ENCODE measurements at places on chromosomes 2 and 18.

DNA sequence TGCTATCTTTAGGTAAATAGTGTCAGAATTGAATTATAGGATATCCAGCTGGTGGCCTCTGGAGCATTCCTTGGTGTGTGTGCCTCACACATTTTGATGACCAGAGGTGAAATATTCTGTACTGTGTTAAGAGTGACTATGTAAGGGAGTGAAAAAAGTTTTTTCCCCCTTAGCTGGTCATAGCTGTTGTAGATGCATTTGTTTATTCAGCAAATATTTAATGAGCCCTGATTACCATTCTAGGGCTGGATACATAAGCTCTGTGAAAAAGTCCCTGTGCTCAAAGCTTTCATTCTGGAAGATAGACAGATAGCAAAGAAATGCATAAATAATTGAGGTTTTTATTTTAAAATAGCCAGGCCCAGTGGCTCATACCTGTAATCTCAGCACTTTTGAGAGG is 10.9 kb downstream of the TTLL4 start:
- no peak for DNase-seq

DNA sequence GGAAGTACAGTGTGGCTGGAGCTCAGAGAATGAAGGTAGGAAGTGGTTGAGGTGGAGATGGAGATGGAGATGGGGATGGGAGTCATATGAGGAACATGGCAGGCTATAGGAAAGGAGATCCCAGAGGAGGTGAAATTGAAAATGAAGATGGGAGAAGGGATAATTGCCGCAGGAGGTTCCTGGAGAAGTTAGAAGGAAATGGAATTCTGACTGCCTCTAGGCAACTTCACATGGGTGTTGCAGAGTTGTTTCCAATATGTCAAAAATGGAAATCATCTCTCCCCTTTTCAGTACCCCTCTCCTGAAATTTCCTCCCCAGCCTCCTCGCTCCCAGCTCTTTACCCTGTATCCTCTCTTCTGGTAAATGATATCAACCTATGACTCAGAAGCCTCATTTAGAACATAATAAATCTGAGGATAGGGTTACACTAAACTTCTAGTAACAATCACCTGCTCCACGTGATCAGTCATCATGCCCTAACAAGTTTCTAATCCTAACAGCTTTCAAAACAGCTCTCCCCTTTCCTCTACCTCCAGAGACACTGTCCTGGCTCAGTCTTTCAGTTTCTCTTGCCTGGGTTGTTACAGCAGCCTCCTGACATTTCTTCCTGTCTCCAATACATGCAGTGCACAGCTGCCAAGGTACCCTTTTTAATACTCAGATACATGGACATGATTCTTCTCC is 201.9 kb upstream of the RBMS1 start:
- peak; percentile 1 for DNase-seq

GRCh38 chr2:140869925-140870324 is 1260.9 kb downstream of the LRP1B start:
- peak; percentile 51 for DNase-seq

DNA sequence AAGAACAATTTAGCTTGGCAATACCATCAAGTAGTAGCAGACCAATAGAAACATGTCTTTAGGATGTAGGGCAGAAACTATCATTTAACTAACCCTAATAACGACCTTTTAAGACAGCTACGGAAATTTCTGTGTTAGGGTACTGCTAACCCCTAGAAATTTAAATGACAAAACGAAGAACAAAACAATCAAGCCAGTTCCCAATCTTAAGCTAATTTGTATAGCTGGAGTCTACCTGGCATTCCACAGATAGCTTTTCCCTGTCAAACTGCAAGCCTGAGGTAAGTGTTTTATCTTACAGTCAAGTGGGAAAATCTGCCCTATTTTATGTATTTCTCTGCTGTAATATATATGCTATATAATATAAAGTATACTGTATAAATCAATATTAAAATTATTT is 37.6 kb upstream of the CDKL4 start:
- no peak for DNase-seq

- DNase-seq = no peak
These were observed 87.8 kb upstream of the SLC66A3 start for GRCh38 chr2:11067221-11068078.

GRCh38 chr2:120937686-120938044 is 202.0 kb downstream of the GLI2 start:
- DNase-seq = no peak

Measured in NCI-H69 (cell line).